ENCODE measurements at places on chromosomes 2 and 18. TPM values are rescaled to one million over a fixed set of nuclear protein-coding genes. Genes with fewer than 3 reads are reported as not detected.

GRCh38 chr2:48569433-48569832 is 39.5 kb downstream of the STON1 start:
- DNase-seq = no peak

DNA sequence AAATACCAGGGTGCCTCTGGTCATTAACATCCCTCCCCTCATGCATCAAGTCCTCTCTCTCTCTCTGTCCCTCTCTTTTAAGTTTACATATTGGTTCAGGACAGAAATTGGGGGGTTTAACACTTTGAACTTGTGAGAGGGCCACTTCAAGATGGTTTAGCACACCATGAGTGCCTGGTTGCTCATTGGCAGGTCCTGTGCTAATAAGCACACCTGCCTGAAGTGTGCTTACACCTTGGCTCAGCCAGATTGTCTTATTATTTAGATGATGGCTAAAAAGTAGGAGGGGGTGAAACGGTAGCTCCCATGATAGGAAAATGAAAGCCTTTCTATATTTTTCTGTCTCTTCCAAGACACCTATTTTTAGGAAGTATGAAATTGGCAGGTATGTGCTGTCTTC is 205.8 kb downstream of the ARL6IP6 start:
- DNase-seq = no peak

GRCh38 chr18:58896268-58896667 is 31.6 kb downstream of the ZNF532 start:
- DNase-seq = no peak

- DNase-seq = no peak
Observed at GRCh38 chr2:54030396-54030741, 59.6 kb upstream of the PSME4 start.

- no peak for DNase-seq
Observed at GRCh38 chr2:36461039-36461681, 105.6 kb downstream of the CRIM1 start.

GRCh38 chr18:26993568-26993967 is 128.1 kb upstream of the AQP4 start:
- DNase-seq = no peak

DNA sequence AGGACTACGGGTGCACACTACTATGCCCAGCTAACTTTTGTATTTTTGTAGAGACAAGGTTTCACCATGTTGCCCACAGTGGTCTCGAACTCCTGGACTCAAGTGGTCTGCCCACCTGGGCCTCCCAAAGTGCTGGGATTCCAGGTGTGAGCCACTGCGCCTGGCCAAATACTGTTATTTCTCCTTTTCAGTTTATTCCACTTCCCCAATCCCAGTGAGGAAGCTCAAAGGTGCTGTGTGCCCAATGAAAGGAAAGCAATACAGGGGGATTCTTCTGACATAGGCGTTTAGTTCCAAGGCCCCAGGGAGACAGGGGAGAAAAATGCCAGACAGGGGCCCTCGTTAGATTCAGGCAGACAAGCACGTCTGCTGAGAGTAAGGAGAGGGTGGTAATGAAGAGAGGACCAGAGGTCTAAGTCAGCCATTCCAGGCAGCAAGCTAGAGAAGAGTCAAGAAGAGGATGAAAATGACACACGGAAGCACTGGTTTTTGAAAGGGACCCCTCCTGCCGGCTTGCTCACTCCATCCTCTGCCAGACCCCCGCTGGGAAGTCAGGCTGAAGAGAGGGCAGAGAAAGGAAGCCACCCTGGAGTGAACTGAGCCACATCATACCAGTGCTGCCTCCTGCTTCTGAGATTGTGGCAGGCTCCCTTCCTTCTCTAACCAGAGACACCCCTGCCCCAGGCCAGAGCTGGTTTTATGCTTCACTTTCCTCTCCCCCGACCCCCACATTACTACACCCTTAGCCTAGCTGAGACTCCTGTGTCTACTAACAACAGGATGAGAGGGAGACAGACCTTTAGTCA is 6.7 kb downstream of the INO80C start:
- no peak for DNase-seq

- DNase-seq = no peak
Observed at GRCh38 chr2:150689590-150689989, 202.1 kb upstream of the RND3 start.

- no peak for DNase-seq
Observed at GRCh38 chr2:72109904-72110303, 37.8 kb downstream of the CYP26B1 start.

GRCh38 chr18:12656605-12656937 is 1.3 kb downstream of the SPIRE1 start:
- no peak for DNase-seq

GRCh38 chr18:21191596-21192307 is 50.3 kb upstream of the GREB1L start:
- no peak for DNase-seq

GRCh38 chr2:98773169-98773568 is 42.2 kb upstream of the MGAT4A start:
- DNase-seq = no peak

DNA sequence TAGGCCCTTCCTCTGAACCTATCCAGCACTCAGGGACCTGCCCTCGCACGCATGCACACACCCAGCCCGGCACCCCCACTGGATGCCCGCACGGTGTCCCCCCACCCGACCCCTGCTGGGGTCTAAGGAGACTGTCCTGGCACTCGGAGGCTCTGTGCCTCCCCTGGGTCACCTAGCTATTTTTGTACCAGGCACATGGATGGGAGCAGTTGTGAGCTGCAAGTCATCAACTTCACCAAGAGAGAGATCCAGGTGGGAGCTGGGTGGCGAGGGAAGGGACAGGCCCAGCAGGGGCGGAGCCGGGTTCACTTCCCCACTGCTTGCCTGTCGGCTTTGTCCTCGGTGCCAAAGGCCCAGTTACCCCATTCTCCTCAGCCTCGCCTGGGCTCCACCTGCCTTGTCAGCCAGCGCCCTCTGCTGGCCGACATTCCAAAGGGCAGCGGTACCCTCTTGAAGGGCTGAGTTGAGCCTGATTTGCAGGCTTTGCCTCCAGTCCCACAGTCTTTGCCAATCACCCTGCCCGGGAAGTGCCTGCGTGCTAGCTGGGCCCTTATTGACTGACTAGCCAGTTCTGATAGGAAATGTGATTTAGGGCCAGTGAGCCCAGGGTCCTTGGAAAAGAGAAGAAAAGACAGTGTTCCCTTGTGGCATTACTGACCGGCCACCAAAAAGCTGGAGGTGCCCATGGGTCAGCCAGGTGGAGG is 5.8 kb downstream of the NT5DC4 start:
- DNase-seq = peak; percentile 96

DNA sequence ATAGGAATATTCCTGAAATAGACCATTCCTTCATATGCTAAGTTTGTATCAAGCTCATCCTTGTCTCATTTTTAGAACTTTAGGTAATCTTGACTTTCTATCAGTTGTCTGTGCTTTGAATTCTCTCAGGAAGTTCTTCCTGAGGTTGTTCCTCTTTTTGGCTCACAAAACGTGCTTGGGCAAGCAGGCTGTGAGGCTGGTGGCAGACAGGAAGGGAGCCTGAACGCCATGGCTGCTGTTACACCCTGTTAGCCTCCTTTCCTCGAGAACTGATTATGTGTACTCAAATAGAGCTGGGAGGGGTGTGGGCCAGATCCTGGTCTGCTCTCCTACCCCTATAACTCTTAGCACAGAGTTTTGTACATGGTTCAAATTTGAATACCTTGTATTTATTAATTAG is 136.4 kb upstream of the CELF4 start:
- no peak for DNase-seq

- no peak for DNase-seq
Observed at GRCh38 chr2:196725882-196726281, 73.6 kb downstream of the GTF3C3 start.

- DNase-seq = no peak
Observed at GRCh38 chr2:85429924-85430289, 11.4 kb downstream of the SH2D6 start.

DNA sequence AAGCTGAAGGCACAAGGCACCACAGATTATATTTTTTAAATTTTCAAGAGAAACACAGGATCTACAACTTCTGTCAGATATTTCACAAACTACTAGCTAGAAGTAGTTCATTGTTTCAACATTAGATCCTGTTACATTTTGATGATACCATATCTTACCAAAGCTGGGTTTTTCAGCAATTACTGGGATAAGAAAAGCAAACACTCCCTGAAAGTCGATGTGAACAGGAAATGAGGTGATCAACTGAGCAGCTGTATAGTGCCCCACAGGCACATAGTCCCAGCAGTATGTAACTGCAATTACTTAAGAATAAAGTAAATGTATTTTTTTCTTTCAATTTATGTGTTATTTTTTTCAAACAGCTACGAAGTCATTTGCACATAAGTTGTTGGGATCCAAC is 103.5 kb downstream of the DNER start:
- no peak for DNase-seq

DNA sequence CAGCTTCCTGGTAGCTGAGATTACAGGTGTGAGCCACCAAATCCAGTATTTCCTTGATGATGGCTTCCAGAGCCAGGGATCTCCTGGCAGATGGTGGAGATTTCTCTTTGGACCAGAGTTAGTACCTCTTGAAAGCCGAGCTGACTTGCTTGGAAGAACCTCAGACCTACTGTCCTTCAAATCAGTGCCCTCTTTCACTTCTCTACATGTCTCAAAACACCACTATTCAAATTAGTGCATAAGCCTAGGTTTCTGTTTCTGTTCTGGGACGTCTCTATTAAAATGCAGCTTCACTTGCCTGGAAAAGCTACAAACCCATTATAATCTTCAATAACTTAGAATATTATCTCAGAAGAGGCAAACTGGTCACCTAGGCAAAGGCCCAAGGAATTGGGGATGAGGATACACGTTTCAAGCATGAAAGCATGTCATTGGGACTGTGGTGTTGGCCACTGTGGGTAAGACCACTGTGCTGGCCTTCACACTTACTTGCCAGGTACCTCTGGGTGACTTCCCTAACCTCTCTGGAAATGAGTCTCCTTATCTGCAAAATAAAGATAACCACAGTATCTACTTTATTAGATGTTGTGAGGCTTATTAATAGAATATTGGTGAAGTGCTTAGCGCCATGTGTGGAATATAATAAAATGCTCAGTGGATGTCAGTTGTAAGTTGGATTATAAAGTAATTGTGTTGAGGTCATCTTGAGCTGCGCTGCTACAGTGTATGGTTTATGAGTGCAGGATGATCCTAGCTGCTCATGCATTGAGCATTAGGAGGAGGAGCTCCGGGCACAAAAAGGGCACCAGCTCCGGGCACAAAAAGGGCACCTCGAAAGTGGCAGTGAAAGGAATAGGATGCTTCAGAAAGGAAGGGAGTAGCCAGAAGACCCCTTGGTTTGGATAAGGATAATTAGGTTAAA is 84.5 kb downstream of the DOCK10 start:
- no peak for DNase-seq

DNA sequence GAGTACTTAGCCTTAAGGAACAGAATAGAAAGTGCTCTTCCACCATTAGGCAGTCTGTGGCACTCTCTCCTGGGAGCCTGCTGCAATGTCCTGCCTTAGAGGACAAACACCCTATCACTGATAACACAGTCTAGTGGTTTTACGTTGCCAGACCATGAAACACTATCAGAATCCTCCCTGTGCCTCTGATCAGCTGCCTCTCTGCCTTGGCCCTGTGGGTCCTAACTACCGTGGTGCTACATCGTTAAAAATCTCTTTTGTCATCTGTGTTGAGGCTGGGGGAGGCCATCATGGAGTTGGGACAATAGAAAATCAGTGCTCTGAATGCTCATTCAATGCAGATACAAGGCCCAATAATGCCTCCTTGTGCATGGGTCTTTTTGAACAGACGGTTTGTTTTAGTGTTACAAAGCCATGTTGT is 11.9 kb upstream of the APCDD1 start:
- no peak for DNase-seq

DNA sequence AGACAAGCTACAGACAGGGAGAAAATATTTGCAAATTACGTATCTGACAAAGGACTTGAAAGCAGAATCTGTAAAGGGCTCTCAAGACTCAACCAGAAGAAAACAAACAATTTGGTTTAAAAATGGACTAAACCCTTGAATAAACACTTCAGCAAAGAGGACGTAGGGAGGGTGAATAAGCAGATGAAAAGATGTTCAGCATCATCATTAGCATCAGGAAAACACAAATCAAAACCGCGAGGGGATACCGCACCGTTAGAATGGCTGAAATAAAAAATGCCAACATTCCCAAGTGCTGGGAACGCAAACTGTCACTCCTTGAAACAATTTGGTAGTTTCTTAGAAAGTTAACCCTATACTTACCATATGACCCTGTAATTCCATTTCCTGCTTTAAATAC is 136.7 kb downstream of the MBP start:
- DNase-seq = no peak

GRCh38 chr18:77084688-77085035 is 47.9 kb downstream of the MBP start:
- DNase-seq = no peak

DNA sequence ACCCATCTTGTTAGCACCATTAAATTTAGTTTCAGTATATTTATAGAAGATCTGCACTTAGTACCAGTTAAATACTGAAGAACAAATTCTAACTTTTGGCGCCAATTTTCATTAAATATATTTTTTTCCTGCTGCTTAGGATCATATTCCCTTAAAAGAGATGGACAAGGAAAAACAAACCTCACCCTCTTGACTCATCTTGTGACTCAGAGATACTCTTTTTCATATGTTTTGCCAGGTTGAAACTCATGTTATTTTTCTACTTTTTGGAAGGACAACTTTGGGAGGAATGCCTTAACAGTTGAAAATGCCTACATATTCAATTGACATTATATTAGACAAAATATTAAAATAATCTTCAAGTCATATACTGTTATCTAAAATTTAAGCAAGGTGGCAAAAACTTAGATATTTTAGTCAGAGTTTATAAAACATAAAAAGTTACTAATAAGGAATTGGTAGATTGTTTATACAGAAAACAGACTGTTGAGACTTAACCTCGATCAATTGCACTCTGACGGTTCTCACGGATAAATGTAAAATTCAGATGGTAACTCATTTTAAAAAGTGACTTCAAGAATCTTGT is 36.2 kb downstream of the PNO1 start:
- DNase-seq = no peak

GRCh38 chr2:28273751-28274150 is 118.9 kb upstream of the FOSL2 start:
- DNase-seq = no peak

- DNase-seq = no peak
Observed at GRCh38 chr18:154151-154550, 4.2 kb upstream of the USP14 start.

The CCDC88A gene
- 20.0 TPM for total RNA-seq

The RUFY4 gene
- not detected for total RNA-seq

The LRRC30 gene
- not detected for total RNA-seq

The TTR gene
- not detected for total RNA-seq

The CEP76 gene
- total RNA-seq = 3.4 TPM

The LIMS3 gene
- total RNA-seq = 5.3 TPM

The ZC3H15 gene
- 27.2 TPM for total RNA-seq

The RBMS1 gene
- 58.2 TPM for total RNA-seq

The PLCL1 gene
- total RNA-seq = 96.2 TPM

The AQP12B gene
- total RNA-seq = not detected
